Endothelial cell (in vitro differentiated cells): ENCODE measurements at places on chromosomes 4 and X.

GRCh38 chr4:65960751-65961150 is 290.5 kb upstream of the EPHA5 start:
- no peak for DNase-seq
- no peak overlapping the region for H3K4me3 ChIP-seq
- no peak overlapping the region for H3K27ac ChIP-seq
- no peaks in the 10 kb centered on the region for H3K36me3 ChIP-seq
- H3K4me1 ChIP-seq, result no peaks in the 10 kb centered on the region

GRCh38 chr4:177367336-177367735 is 57.7 kb downstream of the NEIL3 start:
- H3K27ac ChIP-seq, result no peak overlapping the region
- DNase-seq, result peak; percentile 11
- H3K36me3 ChIP-seq, result no peaks in the 10 kb centered on the region
- no peak overlapping the region for H3K4me3 ChIP-seq
- no peaks in the 10 kb centered on the region for H3K27me3 ChIP-seq
- no peaks in the 10 kb centered on the region for H3K4me1 ChIP-seq

- H3K36me3 ChIP-seq, result peaks cover 12% of the 10 kb centered on the region
- no peak for DNase-seq
- H3K27ac ChIP-seq, result no peak overlapping the region
- peaks cover 5% of the 10 kb centered on the region for H3K4me1 ChIP-seq
Measured at GRCh38 chr4:17494258-17495190, 17.4 kb downstream of the QDPR start.

DNA sequence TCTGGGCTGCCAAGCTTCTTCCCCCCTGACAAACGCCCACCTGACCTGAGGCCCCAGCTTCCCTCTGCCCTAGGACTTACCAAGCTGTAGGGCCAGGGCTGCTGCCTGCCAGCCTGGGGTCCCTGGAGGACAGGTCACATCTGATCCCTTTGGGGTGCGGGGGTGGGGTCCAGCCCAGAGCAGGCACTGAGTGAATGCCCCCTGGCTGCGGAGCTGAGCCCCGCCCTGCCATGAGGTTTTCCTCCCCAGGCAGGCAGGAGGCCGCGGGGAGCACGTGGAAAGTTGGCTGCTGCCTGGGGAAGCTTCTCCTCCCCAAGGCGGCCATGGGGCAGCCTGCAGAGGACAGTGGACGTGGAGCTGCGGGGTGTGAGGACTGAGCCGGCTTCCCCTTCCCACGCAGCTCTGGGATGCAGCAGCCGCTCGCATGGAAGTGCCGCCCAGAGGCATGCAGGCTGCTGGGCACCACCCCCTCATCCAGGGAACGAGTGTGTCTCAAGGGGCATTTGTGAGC is 37.0 kb downstream of the HTRA3 start:
- no peaks in the 10 kb centered on the region for H3K4me1 ChIP-seq
- no peak overlapping the region for H3K27ac ChIP-seq
- H3K27me3 ChIP-seq, result peaks cover 6% of the 10 kb centered on the region
- DNase-seq, result no peak
- H3K4me3 ChIP-seq, result no peak overlapping the region

GRCh38 chr4:47713129-47713834 is 124.6 kb downstream of the CORIN start:
- no peak for DNase-seq
- H3K27ac ChIP-seq, result no peak overlapping the region
- H3K36me3 ChIP-seq, result no peaks in the 10 kb centered on the region
- H3K4me3 ChIP-seq, result no peak overlapping the region
- H3K27me3 ChIP-seq, result no peaks in the 10 kb centered on the region
